Naive thymus-derived CD8-positive, alpha-beta T cell (primary cell): ENCODE measurements at places on chromosomes 2 and 18.

DNA sequence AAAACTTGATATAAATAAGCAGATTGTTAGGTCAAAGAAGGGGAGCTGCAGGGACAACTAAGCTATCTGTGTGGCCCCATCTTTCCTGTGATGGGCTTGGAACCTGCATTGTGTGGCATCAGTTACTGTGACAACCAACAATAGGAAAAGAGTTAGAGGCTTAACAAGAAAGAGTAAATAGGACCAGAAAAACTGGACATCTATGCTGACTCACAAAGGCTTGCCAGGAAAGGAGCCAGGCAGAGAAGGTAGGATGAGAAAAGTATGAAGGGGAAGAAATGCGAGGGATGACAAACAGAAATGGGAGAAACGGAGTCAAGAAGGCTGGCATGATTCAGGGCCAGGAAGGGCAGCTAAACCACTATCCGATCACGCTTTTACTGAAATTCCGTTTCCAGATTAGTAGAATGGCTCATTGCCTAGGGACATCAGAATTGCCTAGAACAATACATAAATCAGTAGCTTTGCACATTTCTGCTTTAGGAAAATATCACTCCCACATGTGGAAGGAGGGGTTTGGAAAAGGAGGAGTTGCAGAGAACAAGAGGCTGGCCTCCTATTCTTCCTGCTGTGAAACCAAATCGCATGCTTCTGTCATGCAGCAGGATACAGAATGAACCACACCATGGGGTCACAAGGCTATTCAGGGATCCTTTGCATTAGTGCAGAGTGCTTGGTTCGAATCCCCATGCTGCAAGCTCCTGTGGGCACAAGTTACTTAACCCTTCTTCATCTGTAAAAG is 7.3 kb downstream of the PLA2R1 start:
- H3K36me3 ChIP-seq: peaks cover 6% of the 10 kb centered on the region
- no peak overlapping the region for H3K27ac ChIP-seq
- no peak overlapping the region for H3K4me3 ChIP-seq

DNA sequence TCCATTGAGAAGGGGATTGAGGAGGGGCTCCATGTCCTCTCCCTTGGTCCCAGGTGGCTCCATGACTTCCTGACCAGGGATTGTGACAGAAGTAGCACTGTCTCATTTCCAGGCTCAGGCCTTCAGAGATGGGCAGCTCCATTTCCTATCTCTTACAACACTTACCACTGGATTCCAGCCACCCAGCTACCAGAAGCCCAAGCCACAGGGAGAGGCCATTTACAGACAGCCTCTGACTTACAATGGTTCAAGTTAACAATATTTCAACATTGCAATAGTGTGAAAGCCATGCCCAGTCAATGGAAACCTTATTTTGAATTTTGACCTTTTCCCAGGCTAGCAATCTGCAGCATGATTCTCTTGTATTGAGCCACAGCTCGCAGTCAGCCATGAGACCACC is 164.9 kb upstream of the AGAP1 start:
- H3K4me1 ChIP-seq: no peaks in the 10 kb centered on the region
- no peak overlapping the region for H3K27ac ChIP-seq
- H3K27me3 ChIP-seq: peaks cover 21% of the 10 kb centered on the region

DNA sequence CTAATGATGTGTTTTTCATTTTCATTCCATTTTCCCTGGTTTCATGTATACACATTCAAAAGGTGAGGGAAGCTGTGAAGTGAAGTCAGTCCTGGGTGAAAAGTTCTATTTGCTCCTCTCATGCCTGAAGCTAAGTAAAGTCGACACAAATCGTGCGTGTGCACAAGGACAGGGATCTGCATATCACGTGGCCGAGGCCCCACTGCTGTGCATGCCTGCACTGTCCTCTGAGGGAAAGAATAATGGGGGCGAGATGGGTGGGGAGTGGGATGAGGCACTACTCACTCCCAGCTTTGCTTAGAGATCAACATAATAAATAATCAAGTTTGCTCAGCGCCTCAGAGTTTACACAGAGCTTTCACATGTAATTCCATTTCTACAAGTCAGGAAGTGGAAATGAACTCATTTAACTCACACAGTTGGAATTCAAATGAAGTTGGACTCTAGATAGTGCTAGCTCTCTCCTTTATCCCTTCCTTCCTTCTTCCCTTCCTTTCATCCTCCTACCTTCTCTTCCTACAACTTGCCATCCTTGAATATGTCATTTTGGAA is 5.1 kb upstream of the PTPRM start:
- H3K27me3 ChIP-seq: peaks cover 34% of the 10 kb centered on the region
- H3K27ac ChIP-seq: no peak overlapping the region
- no peak for DNase-seq
- no peaks in the 10 kb centered on the region for H3K4me1 ChIP-seq

DNA sequence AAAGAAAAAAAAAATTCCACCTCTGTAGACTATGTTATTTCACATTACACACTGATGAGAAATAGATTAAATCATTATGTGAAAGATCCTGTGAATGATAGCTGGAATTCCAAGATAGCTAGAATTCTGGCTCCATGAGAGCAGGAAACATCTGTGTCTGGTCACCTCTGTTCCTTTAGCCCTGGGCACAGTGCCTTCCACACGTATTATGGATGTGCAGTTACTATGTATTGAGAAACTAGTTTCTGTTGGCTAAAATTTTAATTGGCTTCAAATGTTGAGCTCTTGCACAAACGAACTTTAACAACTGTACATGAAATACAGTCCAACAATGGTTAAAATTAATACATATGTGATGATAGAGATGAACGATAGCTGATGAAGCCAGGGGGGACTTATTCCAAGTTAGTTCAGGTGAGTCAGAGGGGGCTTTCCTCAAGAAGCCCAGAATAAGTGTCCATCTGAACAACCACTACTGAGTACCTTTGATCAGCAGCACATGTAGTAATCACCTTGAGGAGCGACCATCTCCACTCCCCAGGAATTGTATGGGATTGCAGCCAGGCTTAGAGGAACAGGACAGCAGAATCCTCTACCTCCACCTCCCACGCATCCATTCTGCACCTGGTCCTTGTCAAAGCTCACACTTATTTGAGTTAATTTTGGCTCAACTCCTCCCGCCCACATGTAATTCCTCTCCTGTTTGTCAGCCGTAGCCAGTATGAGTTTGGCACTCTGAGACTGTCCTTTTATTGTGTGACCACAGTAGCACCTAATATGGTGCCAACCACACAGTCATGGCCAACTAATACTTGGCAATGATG is 68.6 kb downstream of the NABP1 start:
- H3K4me1 ChIP-seq: no peaks in the 10 kb centered on the region
- H3K36me3 ChIP-seq: no peaks in the 10 kb centered on the region
- H3K27me3 ChIP-seq: peaks cover 28% of the 10 kb centered on the region
- no peak overlapping the region for H3K4me3 ChIP-seq

GRCh38 chr2:149849136-149849535 is 261.6 kb upstream of the MMADHC start:
- no peak for DNase-seq
- no peak overlapping the region for H3K4me3 ChIP-seq
- no peaks in the 10 kb centered on the region for H3K27me3 ChIP-seq

DNA sequence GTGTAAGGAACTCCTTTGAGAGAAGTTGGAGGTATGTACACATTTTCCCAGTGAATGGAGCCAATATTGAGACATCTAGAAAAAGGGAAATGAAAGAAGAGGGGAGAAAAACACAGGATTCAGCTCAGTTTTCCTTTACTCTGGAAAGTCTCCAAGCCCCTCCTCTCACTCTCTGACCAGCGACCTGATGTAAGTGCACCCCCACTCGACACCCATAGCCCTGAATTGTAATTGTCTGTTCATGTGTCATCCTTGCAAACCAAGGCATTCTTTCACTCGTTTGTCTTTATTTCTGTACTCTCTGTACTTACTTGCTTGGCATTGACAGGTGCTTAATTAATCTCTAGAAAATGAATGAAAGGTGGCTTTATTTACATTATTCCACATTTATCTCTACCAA is 55.7 kb upstream of the CTAGE1 start:
- no peaks in the 10 kb centered on the region for H3K4me1 ChIP-seq
- no peaks in the 10 kb centered on the region for H3K36me3 ChIP-seq
- H3K27me3 ChIP-seq: peaks cover 24% of the 10 kb centered on the region
- no peak overlapping the region for H3K27ac ChIP-seq

DNA sequence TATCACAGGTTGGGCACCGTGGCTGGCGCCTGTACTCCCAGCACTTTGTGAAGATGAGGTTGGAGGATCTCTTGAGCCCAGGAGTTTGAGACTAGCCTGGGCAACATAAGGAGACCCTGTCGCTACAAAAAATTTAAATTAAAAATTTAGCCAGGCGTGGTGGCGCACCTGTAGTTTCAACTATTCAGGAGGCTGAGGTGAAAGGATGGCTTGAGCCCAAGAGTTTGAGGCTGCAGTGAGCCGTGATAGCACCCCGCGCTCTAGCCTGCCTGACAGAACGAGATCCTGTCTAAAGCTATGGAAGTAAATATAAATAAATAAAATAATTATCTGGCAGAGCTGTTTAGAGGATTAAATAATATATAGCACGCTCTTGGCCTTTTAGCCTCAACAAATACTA is 1.4 kb upstream of the SH3RF3 start:
- H3K27ac ChIP-seq: peak overlapping the region; percentile 88
- peak overlapping the region; percentile 82 for H3K4me3 ChIP-seq
- no peaks in the 10 kb centered on the region for H3K36me3 ChIP-seq

- H3K27me3 ChIP-seq: no peaks in the 10 kb centered on the region
- no peak overlapping the region for H3K27ac ChIP-seq
- H3K36me3 ChIP-seq: peaks cover 14% of the 10 kb centered on the region
- no peak overlapping the region for H3K4me3 ChIP-seq
- no peak for DNase-seq
- H3K4me1 ChIP-seq: no peaks in the 10 kb centered on the region
Observed at GRCh38 chr2:144011553-144011952, 508.4 kb downstream of the ZEB2 start.

- no peaks in the 10 kb centered on the region for H3K4me1 ChIP-seq
- H3K4me3 ChIP-seq: no peak overlapping the region
- H3K27ac ChIP-seq: no peak overlapping the region
- no peak for DNase-seq
Observed at GRCh38 chr18:44601447-44601846, 79.2 kb upstream of the SETBP1 start.

GRCh38 chr2:64179582-64180321 is 35.5 kb upstream of the PELI1 start:
- no peaks in the 10 kb centered on the region for H3K36me3 ChIP-seq
- no peak for DNase-seq

GRCh38 chr2:64565949-64566710 is 42.0 kb downstream of the AFTPH start:
- no peak for DNase-seq
- H3K27me3 ChIP-seq: no peaks in the 10 kb centered on the region
- H3K36me3 ChIP-seq: peaks cover 27% of the 10 kb centered on the region
- H3K27ac ChIP-seq: peak overlapping the region; percentile 84
- H3K4me1 ChIP-seq: peaks cover 36% of the 10 kb centered on the region
- H3K4me3 ChIP-seq: no peak overlapping the region

DNA sequence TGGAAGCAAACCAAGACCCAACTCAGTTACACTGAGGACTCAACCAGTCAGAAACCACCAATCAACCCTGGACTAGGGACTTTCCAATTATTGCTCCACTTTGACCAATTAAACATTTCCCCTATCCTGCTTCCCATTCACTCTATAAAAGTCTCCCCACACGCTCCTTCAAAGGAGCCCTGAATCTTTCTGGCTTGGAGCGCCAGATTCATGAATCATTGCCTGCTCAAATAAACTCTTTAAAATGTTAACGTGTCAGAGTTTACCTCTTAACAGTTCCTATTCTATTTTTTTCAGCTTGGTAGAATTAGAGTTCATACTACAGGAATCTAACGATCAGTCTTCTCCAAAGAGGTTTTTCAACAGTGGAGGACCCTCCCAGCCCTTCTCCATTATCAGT is 20.7 kb upstream of the SULT1C2 start:
- H3K27me3 ChIP-seq: no peaks in the 10 kb centered on the region
- H3K4me1 ChIP-seq: no peaks in the 10 kb centered on the region
- no peak overlapping the region for H3K4me3 ChIP-seq
- no peak for DNase-seq

DNA sequence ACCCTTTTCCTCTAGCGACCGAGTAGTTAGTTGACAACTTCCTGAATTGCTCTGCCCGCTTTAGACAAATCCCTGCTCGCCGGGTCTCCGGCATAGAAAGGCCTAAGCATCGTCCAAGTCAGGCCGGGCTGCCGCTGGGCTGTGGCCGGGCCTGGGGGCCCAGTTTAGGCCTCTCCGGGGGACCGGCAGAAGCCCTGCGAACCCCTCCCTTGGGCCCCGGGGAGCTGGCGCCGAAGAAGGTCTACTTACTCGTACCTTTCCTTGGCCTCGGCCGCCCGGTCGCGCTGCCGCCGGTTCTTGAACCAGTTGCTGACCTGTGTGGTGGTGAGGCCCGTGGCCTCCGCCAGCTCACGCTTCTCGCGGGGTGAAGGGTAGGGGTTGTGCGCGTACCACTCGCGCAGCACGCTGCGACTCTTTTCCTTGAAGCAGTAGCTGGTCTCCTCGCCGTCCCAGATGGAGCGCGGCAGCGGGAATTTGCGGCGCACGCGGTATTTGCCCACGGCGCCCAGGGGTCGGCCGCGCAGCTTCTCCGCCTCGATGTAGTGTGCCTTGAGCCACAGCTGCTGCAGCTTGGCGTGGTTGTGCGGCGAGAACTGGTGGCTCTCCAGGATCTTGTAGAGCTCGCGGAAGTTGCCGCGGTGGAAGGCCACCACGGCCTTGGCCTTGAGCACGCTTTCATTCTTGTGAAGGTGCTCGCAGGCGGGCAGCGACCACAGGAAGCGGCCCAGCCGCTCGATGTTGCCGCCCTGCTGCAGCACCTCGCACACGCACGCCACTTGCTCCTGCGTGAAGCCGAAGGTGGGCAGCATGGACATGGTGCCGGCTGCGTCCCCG is 739 bp downstream of the SIX2 start:
- H3K27ac ChIP-seq: no peak overlapping the region
- H3K4me1 ChIP-seq: peaks cover 57% of the 10 kb centered on the region
- peaks cover 92% of the 10 kb centered on the region for H3K27me3 ChIP-seq
- H3K4me3 ChIP-seq: peak overlapping the region; percentile 57
- DNase-seq: no peak

DNA sequence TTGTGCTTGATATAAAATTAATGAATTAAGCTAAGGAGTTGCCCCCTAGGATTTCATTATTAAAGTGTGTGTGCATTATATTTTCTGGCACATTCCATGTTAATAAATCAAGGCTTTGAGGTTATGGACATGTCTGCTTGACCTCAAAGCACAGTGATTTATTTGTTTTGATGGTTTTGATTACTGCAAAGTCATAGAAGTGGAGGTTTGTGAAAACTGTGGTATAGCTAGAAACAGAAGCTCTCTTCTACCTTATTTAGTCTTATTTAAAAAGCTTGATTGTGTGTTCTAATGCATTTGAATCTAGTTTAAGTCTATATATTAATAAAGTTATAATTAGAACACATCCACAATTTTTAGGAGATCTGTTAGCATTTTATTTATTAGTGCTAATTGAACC is 32.2 kb downstream of the DOK6 start:
- H3K27ac ChIP-seq: no peak overlapping the region
- H3K36me3 ChIP-seq: no peaks in the 10 kb centered on the region
- H3K27me3 ChIP-seq: peaks cover 4% of the 10 kb centered on the region
- H3K4me3 ChIP-seq: no peak overlapping the region
- no peaks in the 10 kb centered on the region for H3K4me1 ChIP-seq
- DNase-seq: no peak
